ENCODE measurements at places on chromosomes 12 and 14. TPM values are rescaled to one million over a fixed set of nuclear protein-coding genes. Genes with fewer than 3 reads are reported as not detected.

Gene TSPAN8
- total RNA-seq: not detected

Gene FOXG1
- total RNA-seq: not detected

GRCh38 chr12:76047060-76047459, 15.5 kb upstream of the PHLDA1 start:
- no peak for DNase-seq

Gene SLC24A4
- not detected for total RNA-seq

Gene TAS2R46
- total RNA-seq: not detected

DNA sequence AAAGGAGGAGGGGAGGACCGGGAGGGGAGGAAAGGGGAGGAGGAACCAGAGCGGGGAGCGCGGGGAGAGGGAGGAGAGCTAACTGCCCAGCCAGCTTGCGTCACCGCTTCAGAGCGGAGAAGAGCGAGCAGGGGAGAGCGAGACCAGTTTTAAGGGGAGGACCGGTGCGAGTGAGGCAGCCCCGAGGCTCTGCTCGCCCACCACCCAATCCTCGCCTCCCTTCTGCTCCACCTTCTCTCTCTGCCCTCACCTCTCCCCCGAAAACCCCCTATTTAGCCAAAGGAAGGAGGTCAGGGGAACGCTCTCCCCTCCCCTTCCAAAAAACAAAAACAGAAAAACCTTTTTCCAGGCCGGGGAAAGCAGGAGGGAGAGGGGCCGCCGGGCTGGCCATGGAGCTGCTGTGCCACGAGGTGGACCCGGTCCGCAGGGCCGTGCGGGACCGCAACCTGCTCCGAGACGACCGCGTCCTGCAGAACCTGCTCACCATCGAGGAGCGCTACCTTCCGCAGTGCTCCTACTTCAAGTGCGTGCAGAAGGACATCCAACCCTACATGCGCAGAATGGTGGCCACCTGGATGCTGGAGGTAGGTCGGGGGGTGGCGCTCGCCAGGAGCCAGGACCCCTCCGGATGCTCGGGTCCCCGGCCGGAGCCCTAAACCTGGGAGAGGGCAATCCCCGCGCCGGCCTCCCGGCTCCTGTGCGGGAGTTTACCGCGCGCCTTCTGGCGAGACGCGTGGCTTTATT, at the start of gene CCND2:
Gene CCND2 (plus strand): TSS at position 111 of the 744 bp plus-strand sequence. CDS start 279 bp downstream, at position 390.
- DNase-seq: no peak

Gene IL31
- total RNA-seq: not detected

Gene P3H3
- 27.3 TPM for total RNA-seq

Gene CLEC7A
- total RNA-seq: not detected

GRCh38 chr14:101997429-101998336, 33.3 kb downstream of the DYNC1H1 start:
- DNase-seq: no peak

DNA sequence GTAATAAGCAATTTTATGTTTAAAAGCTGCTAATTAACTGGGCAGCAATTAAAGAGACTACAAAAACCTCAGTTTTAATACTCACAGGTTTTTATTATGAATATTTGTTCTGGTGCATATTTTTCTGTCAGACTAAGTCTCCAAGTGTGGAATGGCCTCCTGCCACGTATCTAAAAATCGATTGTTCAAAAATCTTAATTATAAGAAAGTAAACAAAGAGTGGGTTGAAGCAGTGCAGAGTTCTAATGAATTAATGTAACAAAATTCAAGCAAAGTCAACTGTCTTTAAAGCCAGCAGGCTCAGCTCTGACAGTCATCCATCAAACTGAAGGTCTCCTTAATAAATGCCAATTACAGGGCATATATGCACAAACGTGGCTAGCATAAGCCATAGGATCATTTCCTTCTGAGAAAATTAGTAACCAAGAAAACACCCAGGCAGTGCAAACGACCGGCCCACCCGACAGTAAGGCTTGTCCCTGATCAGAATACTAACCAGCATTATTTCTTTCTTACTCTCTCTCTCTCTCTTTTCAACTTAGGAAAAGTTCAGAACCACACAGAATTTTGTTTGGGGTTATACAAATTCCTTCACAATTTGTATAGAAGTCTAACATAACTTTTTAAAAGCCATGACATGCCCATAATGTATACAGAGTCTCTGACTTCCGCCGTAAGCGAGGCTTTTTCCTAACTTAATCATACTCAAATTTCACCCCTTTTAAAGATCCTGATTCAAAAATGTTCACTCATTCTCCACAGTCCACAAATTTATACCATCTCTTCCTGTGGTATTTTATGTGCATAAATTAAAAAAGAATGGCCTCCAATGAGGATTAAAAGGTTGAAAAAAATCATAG, 83.8 kb downstream of the SLC25A21 start:
- no peak for DNase-seq

Gene AP1G2
- total RNA-seq: 7.5 TPM

DNA sequence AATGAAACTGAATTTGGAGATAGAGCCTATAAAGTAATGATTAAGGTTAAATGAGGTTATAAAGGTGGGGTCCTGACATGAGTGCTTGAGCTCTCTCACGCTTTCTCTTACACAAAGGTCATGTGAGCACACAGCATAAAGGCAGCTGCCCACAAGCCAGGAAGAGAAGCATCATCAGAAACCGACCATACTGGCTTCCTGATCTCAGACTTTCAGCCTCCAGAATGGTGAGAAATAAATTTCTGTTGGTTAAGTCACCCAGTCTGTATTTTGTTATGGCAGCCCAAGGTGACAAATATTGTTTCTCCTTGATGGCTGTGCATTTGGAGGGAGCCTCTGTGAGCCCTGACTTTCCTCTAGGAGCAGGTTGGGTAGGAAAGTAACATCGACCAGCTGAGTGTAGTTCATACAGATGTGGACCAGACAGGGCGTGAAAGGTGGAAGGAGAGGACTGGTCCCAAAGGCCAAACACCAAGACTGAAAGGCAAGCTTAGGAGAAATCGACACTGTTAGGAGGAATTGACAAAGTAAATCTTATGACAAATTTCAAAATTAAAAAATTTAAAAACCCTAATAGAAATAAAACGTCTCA, 97.6 kb upstream of the SLC38A2 start:
- DNase-seq: no peak

DNA sequence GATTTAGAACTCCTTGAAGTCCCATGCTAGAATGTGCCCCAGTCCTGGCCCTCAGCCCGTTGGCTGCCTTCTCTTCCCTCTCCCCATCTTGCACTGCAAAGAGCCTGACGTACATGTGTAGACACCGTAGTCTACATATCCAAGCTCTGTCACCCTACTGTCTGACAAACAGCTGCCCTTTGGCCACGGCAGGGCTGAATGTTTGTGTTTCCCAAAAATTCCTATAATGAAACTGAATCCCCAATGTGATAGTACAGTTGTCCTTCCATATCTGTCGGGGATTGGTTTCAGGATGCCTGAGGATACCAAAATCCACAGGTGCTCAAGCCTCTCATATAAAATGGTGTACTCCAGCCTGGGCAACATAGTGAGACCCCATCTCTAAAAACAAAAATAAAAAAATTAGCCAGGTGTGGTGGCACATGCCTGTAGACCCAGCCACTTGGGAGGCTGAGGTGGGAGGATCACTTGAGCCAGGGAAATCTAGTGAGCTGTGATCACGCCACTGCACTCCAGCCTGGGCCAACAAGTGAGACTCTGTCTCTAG, 12.3 kb upstream of the TFCP2 start:
- DNase-seq: no peak

Gene SIX6
- not detected for total RNA-seq

GRCh38 chr12:6855322-6855721, 3.4 kb downstream of the USP5 start:
- DNase-seq: no peak

DNA sequence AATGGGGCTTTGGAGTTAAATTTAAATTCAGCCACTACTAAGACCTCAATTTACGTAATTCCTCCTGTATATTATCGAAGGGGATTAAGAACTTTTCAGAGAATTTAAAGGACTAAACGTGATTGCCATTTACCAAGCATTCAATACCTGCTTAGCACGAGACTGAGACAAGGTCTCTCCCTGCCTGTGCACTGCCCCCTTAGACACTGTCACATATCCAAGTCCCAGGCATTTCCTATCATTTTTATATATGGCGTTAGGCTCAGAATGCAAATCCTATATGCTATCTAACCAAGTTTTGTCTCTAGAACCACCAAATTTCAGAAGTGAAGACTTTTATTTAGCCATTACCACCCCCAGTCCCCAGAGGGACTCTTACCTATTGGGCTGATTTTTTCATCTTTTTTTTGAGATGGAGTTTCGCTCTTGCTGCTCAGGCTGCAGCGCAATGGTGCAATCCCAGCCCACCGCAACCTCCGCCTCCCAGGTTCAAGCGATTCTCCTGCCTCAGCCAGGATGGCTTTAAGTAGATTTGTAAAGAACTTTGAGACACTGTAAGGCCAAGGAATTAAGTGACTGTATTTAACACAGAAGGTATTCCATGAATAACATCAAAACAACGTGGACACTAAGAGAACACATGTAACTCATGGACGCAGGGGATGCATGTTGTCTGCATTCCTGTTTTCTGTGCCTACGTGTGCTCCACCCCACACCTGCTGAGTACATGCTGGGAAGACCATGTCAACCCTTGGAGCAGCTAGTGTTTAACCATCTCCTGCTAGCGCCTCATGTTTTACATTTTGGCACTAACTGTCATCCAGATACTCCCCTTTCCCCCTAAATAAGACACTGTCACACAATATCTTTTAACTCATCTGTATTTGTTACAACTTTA, 6.4 kb downstream of the HSP90AA1 start:
- no peak for DNase-seq

DNA sequence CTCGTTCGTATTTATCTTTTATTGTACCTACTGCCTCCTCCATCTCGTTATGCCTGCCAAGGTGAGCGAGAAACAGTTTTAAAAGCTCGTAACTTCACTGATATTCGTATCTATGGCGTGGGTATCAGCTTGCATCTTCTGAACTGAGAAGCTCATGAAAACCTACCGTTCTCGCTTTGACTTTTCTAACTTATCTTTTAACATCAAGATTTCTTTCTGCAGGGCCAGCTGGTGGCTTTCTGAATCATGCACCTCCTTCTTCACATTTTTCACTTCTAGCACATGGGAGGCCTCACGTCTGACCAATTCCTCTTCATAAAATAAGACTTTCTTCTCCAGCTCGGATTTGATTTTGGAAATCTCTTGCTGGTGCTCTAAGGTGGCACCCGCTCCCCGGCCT, 45.8 kb downstream of the AMN start:
- no peak for DNase-seq

Gene COX8C
- not detected for total RNA-seq

- DNase-seq: peak; percentile 49
Measured at GRCh38 chr14:103688906-103689902, 26.0 kb downstream of the XRCC3 start.

DNA sequence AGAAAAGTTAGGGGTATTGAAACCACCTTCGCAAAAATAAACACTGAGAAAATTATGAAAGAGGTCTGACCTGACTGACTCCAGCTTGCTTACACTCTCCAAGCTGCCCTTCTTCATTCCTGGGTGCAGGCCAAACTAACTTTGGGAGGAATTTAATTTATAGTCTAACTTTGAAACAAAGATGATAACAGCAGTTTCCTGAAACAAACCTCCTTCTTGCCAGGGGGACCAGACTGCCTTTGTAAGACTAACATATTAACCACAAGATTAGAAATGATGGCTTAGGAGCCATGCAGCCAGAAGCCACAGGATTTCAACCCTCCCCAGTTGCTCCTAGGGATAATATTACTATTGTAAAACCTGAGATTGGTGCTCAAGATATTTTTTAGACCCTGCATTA, 13.8 kb upstream of the EEA1 start:
- peak; percentile 71 for DNase-seq

DNA sequence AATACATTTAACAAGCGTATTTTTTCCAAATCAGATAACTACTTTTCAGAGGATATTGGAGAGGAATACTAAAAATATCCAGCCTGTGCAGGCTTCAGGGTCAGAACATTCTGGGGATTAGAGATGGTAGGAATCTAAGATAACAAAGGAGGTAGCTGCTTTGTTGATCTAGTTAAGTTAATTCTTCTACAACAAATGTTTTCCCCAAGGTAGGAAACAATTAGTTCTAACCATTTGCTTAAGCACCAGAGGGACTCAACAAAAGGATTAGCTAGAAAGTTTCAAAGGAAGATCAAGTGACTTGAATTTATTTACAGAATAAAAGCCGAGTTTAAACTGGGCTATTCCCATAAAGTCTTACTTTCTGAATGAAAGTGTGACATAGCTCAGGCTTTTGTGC, 524.2 kb downstream of the TMTC2 start:
- no peak for DNase-seq

- no peak for DNase-seq
Measured at GRCh38 chr14:89373185-89373584, 43.8 kb downstream of the FOXN3 start.

DNA sequence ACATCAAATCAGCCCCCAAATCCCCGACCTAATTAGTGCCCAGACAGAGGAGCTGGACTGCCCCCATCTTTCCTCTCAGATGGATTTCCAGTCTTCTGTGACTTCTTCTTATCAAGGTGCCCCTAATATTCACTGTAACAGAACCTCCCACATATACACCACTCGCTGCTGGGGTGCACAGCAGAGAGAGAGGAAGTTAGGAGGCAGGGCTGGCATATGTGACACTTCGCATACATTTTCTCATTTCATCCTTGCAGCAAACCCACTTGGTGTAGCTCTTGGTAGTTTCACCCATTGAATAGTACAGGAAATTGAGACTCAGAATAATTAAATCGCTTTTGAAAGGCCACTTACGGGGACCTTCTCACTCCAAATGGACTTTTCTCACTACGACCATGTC, 56.5 kb upstream of the CCND2 start:
- no peak for DNase-seq

- DNase-seq: no peak
Measured at GRCh38 chr12:19411234-19412204, 27.8 kb upstream of the AEBP2 start.

GRCh38 chr14:70576891-70577290, 23.6 kb downstream of the MED6 start:
- DNase-seq: no peak

DNA sequence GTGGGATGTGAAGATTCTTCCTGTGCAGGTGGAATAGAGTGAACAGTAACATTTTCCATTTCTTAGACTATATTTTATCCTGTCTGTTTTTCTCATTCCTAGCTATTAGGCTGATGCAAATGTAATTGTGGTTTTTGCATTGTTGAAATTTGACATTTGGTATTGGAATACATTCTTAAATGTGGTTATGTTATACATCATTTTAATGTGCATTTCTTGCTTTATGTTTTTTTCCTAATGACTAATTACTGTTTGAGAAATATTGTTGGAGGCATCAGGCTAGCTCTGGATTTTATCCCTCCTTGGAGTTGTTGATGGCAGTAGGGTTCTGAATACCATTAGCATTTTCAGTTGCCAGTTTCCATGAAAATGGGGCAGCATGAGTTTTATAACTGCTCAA, 75.9 kb upstream of the GNG2 start:
- no peak for DNase-seq

All from RPMI7951 (cell line).